ENCODE measurements at places on chromosomes 2 and 18. TPM values are rescaled to one million over a fixed set of nuclear protein-coding genes. Genes with fewer than 3 reads are reported as not detected.

The G6PC2 gene
- total RNA-seq, result not detected

The SLC4A5 gene
- 9.5 TPM for total RNA-seq

The SLC8A1 gene
- total RNA-seq, result 31.2 TPM

The CASP10 gene
- 10.3 TPM for total RNA-seq

The ERLEC1 gene
- 88.5 TPM for total RNA-seq

The PRSS56 gene
- total RNA-seq, result not detected

The TTC32 gene
- 9.2 TPM for total RNA-seq

The VWA3B gene
- total RNA-seq, result not detected

The DRC1 gene
- total RNA-seq, result not detected

The STON1 gene
- 39.2 TPM for total RNA-seq

The DNER gene
- 3.3 TPM for total RNA-seq

DNA sequence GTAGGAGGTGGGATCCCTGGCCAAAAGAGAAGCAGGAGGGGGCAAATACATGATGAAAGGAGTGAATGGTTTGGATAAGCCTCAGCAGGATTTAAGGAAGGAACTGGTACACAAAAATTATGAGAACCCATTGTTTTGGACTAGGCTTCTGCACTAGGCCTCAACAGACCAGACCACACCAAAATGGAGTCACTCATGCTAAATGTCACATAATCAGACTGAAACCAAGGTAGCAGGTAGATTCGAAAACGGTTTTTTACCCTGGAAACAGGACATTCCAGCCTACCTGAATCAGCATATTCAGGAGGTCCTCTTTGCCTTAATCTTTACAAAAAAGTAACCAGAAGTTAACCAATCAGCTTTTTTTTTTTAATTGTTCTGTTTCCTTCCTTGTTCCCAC, 49.4 kb upstream of the CDCA7 start:
- no peak for DNase-seq

- DNase-seq, result no peak
Observed at GRCh38 chr18:57798713-57799373, 4.3 kb downstream of the ATP8B1 start.

- DNase-seq, result no peak
Observed at GRCh38 chr2:64454386-64455332, 697 bp downstream of the LGALSL start.

GRCh38 chr2:204725693-204726360, 180.6 kb downstream of the PARD3B start:
- DNase-seq, result no peak

- DNase-seq, result no peak
Observed at GRCh38 chr2:60867007-60867406, 14.4 kb upstream of the REL start.

- no peak for DNase-seq
Observed at GRCh38 chr2:68320118-68320641, 431 bp upstream of the CNRIP1 start.

DNA sequence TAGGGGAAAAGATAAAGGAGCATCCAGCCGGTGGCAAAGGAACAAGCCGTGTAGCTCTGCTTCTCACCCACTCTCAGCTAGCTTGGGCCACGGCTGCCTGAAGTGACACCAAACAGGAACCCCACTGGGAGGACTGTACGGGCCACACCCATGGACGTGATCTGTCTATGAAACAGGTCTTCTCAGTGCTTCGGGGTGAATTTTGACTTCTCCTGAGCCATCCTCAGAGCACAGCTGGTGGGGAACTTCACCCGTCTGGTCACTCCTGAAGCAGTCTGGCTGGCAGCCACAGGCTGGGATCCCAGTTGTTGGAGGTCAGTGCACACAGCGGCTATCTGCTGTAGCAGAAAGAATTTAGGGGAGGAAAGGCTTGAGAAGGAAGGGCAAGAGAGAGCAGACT, 223.8 kb downstream of the FAM210A start:
- no peak for DNase-seq

GRCh38 chr18:60096428-60096827, 196.6 kb downstream of the PMAIP1 start:
- no peak for DNase-seq

DNA sequence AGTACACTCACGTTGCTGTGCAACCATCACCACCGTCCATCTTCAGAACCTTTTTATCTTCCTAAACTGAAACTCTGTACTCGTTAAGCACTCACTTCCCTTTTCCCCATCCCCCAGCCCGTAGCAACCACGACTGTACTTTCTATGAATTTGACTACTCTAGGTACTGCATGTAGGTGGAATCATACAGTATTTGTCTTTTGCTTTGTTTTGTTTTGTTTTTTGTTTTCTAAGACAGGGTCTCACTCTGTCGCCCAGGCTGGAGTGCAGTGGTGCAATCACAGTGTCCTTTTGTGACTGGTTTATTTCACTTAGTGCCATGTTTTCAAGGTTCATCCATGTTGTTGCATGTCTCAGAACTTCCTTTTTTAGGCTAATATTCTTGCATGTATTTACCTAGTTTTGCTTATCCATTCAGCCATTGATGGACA, 7.0 kb upstream of the TYMS start:
- DNase-seq, result no peak

DNA sequence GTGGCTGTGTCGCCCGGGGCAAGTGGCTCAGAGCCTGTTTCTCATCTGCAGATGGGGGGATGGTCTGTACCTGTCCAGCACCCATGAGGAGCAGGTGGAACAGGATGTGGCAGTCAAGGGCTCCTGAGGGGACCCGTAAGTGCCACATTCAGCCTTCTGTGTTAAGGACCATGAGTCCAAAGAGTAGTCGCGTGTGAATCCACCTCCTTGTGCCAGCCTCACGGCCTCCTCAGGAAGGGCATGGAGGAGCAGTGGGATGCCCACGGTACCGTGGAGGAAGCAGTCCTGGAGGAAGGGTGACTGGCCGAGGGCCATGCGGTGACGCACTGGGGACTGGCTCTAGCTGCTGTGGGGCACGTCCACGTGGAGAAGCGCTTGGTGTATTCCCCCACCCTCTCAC, 61.1 kb downstream of the ODC1 start:
- no peak for DNase-seq

DNA sequence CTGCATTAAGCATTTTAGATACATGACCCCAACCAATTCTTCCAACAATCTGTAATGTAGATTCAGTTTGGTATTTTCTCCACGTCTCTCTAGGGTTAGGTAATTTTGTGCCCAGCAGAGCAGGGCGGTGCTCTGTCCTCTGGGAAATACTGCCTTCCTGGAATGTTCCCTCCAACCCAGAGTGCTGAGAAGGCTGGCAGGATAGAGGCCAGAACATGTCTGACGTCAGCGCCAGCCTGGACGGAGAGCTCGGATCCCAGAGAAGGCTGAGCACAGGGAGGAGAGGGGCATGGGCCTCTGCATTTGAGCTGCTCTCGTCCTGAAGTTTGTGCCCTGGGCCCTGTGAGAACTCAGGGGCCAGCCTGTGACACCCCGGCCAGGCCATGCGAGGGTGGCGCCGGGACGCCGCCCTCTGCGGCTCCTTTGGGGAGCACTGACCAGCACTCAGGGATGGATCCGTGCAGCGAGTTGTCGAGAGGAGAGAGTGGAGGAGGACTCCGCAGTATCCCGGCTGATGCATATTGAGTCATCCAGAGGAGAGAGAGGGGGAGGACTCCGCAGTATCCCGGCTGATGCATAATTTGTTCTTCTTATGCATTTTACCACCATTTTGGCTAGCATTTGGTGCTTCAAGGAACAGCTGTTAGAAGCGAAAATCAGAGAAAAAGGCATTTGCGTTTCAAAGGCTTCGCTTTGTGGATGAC, 80.0 kb upstream of the PXDN start:
- DNase-seq, result peak; percentile 71

DNA sequence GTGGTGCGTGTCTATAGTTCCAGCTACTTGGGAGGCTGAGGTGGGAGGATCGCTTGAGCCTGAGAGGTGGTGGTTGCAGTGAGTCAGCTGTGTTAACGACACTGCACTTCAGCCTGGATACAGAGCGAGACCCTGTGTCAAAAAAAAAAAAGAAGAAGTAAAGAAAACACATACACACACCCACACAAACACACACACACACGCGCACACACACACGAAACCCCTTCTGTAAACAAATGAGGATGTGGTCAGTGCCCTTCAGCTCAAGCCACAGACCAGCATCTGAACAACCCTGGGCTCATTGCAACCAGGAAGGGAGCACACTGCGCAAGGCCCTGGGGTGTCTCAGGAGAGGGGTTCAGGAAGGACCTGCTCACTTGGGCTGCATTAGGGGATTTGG, 47.9 kb upstream of the KCNF1 start:
- DNase-seq, result no peak

GRCh38 chr2:138235041-138235440, 266.5 kb upstream of the SPOPL start:
- DNase-seq, result no peak

DNA sequence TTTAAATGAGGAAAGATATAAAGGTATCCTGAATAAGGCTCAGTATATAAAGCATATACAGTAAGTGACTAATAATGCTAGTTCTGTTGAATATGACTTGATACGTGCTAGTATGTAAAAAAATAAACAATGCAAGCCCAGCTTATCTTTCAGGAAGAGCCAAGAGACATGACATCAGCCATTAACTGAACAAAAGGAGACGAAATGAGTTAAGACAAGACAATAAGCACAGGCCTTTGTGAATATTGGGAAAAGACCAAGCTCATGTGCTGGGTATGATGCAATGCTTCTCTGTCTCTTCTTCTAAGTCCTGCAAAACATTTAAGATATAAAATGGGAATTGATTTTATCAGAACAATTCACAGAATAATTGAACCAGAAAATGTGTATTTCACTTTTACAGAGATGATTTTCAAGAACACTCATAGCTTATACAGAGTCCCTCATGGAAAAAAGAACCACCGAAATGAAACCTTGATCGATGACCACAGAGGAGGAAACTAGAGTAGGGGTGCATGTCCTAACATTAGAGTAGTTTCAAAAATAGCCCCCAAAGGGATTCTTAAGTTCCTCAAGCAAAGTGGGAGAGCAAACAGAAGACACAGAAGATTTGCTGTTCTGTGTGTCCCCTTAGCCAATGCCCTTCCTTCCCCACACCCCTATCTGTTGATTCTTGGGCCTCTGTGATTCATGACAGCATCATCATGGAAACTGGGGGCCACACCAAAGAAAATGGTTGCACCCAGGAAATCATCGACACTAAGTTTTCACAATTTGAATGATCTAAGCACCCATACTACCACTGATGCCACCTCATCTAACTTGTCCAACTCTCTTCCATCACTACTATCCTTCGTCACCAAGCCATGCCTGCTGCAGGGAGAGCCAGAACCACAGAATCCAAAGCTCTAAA, 68.0 kb upstream of the CRIM1 start:
- DNase-seq, result no peak

DNA sequence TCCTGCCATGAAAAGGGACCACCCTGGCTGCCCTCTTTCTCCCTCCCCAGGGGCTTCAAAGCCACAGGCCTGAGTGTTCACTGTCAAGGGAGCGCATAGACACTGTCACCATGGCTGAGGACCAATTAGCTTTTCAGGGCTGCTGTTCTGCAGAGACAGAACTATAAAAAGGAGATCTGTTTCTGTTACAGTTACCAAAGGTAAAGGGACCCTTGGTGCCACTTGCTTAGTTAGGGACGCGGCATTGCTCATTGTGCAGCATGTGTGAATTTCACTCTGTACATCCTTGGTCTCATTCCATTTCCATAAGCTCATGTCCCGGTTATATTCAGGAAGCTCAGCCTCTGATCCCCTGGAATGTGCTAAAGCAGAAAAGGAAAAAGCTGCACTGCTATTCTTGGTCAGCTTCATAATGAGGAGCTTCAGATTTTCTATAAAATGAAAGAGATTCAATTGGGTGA, 55.5 kb upstream of the RNF152 start:
- DNase-seq, result no peak

- DNase-seq, result no peak
Observed at GRCh38 chr2:212032536-212033219, 505.9 kb downstream of the ERBB4 start.

DNA sequence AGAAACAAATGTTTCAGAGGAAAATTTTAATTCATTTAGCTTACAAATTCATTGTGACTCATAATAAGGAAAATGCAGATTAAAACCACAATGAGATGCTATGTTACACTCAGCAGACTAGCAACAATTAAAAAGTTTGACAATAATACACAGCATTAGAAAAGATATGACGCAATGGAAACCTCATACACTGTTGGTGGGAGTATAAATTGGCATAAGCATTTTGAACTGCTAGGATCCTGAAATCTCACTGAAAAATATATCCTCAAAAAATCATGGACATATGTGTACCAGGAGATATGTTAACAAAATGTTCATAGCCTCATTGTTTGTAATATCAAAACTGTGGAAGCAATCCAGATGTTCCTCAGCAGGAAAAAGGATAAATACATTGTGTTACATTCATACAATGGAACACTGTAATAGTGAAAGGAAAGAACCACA, 13.7 kb downstream of the CALCRL start:
- no peak for DNase-seq

DNA sequence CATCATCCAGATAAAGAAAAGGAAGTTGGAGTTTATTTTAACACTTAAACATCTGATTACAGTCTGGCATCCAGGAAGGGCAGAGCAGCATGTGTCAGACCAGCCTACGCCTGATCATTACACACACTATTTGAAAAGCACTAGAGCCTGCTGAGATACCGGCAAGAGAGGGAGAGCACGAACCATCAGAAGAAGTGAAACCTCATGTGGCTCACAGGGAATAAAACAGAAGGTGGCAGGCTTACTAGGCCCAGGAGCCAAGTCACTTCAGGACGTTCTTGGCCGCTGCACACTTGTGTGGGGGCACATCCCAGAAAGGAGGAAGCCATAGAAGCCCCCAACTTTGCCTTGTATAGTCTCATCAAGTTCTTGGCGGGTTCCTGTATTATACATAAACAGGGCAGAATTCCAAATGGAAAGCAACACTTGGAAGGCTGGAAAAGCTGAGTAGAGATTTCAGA, 105.5 kb downstream of the UGGT1 start:
- no peak for DNase-seq

DNA sequence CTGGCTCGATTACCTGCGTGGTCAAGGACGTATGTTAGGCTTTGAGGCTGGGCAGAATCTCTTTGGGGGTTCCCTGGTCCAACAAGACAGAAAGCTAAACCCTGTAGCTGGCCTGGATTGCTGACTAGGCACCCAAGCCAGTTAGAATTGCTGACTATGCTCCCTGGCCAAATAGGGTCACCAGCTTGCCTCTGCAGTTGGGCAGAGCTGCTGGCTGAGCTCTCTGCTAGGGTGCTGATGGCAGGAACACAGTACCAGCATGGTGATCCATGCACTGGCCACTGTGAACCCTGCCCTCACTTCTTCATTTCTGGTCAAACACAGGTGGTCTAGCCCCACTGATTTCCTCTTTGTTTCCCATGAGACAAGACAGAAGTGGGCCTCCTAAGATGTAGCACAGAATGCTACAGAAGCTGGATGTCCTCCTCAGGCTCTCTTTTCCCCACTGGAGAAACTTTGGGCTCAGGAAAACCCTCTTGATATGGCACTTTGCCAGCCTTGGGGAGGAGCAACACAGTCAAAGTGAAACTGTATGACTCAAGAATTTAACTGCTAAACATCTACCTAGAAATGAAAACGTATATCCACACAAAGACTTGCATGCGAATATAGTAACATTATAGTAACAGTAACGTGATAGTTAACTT, 20.8 kb downstream of the SP140L start:
- DNase-seq, result no peak

GRCh38 chr2:241620419-241620769, 16.6 kb downstream of the THAP4 start:
- no peak for DNase-seq
